ENCODE measurements at places on chromosomes 16 and 17. TPM values are rescaled to one million over a fixed set of nuclear protein-coding genes. Genes with fewer than 3 reads are reported as not detected.

The PABPN1L gene
- not detected for polyA plus RNA-seq

The PLCG2 gene
- polyA plus RNA-seq = 1.9 TPM

The SPNS3 gene
- 0.05 TPM for polyA plus RNA-seq

The HOXB7 gene
- 13.9 TPM for polyA plus RNA-seq

The SLFN12 gene
- polyA plus RNA-seq = 0.09 TPM

The TBC1D3K gene
- not detected for polyA plus RNA-seq

The PRDM7 gene
- not detected for polyA plus RNA-seq

The PRM2 gene
- not detected for polyA plus RNA-seq
